ENCODE measurements at places on chromosomes 13 and 19.

- DNase-seq = no peak
Observed at GRCh38 chr19:1259876-1260748, 9.0 kb upstream of the CIRBP start.

GRCh38 chr13:51451467-51452360 lies 1.1 kb downstream of the INTS6 start:
- DNase-seq = peak; percentile 74

- DNase-seq = no peak
Observed at GRCh38 chr13:75705395-75705794, 69.3 kb downstream of the LMO7 start.

DNA sequence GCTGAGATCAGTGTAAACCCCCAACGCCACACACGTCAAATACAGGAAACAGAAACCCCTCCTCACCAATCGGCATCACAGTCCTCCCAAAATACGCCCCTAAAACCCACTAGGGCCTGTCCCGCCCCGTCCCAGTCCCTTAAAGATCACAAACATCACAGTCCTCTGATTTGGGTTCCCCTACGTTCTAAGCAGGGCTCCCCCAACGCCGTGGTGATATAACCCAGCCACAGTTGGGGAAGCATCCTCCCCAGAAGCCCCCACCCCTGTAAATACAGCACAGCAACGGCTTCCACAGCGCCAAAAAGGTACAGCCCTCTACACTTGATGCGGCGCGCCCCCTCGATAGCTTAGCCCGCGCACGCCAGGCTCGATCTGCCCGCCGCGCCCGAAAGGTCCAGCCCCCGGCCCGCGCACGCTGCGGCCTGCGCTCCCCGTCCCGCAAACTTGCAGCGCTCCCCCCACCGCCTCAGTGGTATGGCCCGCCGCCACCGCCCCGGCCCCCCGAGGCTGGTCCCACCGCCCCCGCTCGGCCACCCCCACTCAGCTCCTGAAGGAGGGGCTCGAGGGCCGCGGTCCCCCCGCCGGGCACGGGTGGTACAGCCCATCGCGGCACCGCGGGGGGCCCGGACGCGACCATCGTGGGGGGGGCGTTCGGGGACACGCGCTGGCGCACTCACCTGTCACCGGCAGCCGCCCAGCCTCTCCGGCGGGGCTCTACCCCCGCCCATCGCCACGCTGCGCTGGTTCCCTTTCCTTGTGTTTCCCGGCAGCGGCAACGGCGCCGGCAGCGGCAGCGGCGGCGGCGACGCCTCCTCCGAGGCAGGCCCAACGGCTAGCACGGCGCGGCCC lies at the start of gene AKT2:
Gene AKT2, minus strand, starts transcription at position 845 of the 852 bp plus-strand sequence. CDS start 20,078 bp downstream, outside the sequence.
- peak; percentile 70 for DNase-seq

DNA sequence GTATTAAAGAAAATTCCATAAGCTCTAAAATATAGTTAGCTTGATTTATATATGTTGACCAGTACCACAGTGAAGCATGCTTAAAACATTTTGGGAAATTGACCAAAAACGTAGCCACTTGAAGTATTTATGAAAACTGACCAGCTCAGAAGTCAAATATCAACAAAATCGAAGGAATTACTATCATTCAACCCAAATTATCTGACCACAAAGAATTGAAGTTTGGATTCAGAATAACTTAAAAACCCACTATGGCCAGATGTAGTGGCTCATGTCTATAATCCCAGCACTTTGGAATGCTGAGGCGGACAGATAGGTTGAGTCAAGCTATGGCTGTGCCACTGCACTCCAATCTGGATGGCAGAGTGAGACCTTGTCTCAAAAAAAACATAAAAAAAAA lies 31.9 kb downstream of the GPALPP1 start:
- no peak for DNase-seq

- DNase-seq = no peak
Observed at GRCh38 chr13:73658639-73659038, 475.6 kb downstream of the KLF12 start.

DNA sequence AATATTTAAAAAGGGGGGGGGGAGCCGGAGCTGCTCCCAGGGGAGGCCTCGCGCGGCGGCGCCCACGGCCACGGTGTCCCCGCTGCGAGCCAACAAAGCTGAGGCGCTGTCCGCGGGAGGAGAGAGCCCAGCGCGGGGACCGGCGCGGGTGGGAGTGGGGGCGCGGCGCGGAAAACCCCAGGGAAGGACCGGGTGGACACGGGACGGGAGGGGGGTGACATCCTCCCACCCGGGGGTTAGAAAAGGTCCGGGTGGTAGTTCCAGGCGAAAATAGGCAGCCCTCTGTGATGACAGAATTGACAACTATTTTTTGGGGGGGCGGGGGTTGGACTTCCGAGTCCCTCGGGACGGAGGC lies 11.1 kb upstream of the SOX1 start:
- DNase-seq = no peak

DNA sequence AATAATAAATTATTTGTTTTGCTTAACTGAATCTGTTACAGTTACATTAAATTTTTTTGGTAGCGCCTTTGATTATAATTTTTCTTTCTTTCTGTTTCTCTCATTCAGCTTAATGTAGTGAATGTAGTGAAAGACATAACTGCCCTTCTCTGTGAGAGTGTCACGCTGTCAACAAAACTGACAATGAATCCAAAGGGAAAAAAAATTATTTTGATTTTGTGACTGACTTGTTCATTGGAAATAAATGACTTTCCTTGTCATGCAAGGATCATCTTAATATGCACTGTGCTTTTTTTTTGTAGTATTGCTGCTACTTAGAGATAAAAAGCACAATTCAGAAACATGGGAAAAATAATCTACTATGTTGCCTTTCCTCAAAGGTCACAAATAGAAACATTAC lies 1196.4 kb downstream of the PCDH17 start:
- no peak for DNase-seq

DNA sequence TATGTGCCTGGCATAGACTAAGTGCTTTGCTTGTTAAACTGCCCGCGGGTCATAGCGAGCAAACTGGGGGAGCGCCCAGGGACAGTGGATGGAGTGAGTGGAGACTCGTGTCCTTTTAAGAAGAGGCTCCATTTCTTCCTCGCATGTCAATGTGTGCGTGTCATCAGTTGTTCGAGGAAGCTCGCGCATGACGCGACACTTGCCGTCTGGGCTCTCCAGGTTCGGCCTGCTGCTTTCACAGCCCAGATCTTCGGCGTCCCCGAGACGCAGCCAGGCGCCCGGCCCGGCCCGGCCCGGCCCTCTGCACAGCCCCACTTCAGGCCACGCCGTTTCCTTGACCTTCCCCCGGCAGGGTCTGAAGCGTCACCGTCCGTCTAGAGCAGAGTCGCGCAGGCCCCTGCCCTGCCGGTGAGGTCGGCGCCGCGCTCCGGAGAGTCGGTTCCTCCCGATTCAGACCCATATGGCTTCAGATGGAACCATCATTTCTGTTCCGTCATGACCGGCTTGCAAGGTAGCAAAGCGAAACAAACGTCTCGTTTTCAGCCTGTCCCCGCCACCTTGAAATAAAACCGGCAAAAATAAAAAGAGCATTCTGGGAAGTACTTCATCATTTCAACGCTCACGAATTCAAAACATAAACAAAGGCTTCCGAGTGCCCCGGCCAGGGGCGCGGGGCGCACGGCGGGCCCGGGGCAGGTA lies 599 bp upstream of the ARHGEF7 start:
- no peak for DNase-seq

DNA sequence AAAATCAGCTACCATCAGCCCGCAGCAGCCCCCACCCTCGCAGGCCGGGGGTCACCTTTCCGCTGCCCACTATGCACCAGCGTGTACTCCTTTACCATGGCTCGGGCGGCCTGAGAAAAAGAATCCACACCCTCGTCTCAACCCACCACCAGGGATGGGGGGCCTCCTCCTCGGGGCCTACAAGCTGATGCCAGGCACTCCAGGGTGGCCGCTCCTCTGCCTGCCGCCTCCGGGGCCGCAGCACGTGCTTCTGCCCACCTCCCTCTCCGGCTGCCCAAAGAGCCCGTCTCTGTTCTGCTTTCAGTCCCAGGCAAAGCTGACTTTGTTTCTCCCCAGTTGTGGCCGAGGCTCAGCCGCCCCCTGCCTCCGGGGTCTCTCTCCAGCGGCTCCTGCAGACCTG lies 11.1 kb upstream of the MEX3D start:
- no peak for DNase-seq

DNA sequence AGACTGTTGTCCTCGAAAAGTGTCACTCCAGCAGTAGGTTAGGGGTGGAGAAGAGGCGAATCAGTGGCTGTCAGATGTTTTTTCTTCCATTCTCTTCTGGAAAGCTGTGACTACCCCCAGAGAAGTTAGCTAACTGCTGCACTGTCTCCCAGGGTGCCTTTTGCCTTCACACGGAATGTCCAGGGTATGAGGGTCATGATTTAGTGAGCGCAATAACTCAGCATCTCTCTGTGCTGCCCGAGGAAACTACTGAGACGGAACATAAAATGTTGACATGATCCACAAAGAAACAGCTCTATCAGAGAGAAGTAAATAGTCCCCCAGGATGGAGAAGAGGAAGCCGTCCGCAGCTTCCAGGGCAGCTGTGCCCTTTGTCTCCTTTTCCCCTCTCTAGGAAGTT lies 254.0 kb upstream of the ARGLU1 start:
- no peak for DNase-seq

GRCh38 chr13:35720690-35721554 lies 244.4 kb upstream of the MAB21L1 start:
- peak; percentile 55 for DNase-seq

DNA sequence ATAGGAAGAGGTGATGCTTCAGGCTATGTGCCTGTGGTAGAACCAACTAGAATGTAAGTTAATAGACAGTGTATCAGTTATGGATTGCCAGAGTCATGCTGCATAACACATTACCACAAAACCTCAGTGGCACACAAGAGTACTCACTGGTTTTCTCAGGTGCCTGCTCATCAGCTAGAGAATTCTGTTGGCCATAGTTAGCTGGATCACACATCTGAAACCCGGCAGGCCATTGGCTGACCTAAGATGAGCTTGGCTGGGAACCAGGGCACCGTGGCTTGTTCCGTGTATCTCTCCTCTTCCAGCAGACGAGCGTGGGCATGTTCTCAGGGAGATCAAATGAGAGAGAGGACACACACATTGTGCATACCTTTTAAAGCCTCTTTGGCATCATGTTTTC lies 76.7 kb downstream of the TEX26 start:
- no peak for DNase-seq

- DNase-seq = no peak
Observed at GRCh38 chr13:114105521-114106225, 26.8 kb downstream of the RASA3 start.

DNA sequence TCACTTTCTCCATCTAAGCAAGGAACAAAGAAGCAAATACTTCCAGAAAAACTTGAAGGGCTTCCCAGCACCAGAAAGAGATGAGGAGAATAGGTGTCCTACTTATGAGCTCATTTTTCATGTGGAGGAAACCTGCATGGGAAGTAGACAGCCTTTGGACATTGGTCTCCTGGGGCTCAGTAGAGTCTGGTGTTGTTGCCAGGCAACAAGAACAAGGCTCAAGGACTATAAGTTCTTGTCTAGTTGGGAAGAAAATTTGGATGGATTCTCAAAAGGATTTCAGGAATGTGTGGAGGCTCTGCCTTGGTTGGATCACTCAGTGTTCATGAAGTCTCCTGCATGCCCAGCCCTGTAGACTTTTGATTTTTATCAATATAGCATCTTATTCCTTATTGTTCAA lies 84.5 kb downstream of the MBNL2 start:
- DNase-seq = no peak

GRCh38 chr19:3615524-3616135 lies 9.0 kb upstream of the TBXA2R start:
- no peak for DNase-seq

GRCh38 chr19:43372462-43372861 lies 19.0 kb downstream of the CD177 start:
- no peak for DNase-seq

DNA sequence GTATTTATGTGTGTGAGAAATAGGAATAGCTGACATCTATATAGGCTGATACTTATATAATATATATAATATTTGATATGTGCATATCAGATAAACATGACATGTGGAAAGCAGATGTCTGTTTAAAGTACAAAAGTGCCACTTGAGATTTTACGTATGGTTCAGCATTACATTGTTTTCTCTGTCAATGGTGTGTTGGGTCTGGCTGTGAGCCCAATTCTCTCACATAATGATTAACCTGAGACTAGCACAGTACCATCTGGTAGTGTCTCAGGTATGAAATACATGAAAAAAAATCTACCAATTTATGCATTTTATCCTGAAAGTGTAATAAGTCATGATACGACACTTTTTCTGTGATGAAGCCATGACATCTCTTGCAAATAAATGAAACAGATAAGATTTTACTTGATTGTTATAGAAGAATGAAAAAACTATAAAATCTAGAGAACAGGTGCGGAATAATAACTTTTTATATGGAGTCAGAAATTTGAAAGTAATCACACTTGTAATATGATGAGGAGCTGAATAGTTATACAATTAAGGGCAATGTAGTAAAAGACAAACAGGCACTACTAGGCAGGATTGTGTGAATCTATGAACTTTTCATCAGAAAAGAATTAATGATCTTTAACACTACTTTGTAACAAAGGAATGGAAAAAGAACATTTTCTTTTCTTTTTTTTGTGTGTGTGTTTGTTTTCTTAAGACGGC lies 1405.0 kb downstream of the OLFM4 start:
- DNase-seq = no peak

DNA sequence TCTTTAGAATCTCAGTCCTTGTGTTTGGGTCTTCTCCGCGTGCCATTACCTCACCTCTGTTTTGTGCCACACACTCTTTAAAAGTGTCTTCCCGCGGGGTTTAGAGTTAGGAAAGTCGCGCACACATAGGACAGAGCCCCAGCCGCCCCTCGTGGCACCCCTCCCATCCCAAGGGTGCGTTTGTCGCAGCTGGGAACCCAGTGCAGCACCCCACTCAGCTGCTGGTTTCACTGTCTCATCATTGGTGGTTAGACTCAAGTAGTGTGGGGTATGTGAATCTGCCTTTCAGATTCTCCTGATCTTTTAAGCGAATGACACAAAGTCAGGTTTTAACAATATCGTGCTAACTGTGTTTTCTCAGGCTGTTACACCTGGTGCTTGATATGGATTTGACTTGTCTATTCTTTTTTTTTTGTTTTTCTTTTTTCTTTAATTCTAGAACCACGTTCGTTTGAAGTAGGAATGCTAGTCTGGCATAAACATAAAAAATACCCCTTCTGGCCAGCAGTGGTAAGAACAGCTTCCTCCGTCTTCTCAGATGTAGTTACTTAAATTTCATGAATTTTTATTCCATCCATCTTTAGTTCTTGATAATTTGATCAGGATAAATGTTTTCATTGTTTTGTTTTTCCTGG lies 19.5 kb upstream of the NDUFS7 start:
- DNase-seq = no peak

All from head of caudate nucleus (tissue), 42 donors.